ENCODE measurements at places on chromosomes 13 and 19. TPM values are rescaled to one million over a fixed set of nuclear protein-coding genes. Genes with fewer than 3 reads are reported as not detected.

Gene SWSAP1
- 2.1 TPM for total RNA-seq

Gene LHB
- total RNA-seq, result not detected

Gene ZNF667
- 6.0 TPM for total RNA-seq

Gene CGB3
- total RNA-seq, result not detected

Gene CRX
- not detected for total RNA-seq

Gene HSPB6
- 0.49 TPM for total RNA-seq

Gene ARHGAP45
- total RNA-seq, result 1.7 TPM

Gene C1QTNF9
- total RNA-seq, result not detected

Gene RFPL4AL1
- total RNA-seq, result 0.96 TPM

GRCh38 chr13:45141369-45141768 is 21.1 kb downstream of the GTF2F2 start:
- H3K4me1 ChIP-seq, result peaks cover 4% of the 10 kb centered on the region
- peaks cover 2% of the 10 kb centered on the region for H3K27me3 ChIP-seq
- DNase-seq, result no peak
- peaks cover 4% of the 10 kb centered on the region for H3K36me3 ChIP-seq
- H3K4me3 ChIP-seq, result no peak overlapping the region

- H3K36me3 ChIP-seq, result no peaks in the 10 kb centered on the region
- H3K4me1 ChIP-seq, result no peaks in the 10 kb centered on the region
- H3K27me3 ChIP-seq, result no peaks in the 10 kb centered on the region
- H3K27ac ChIP-seq, result no peak overlapping the region
- H3K4me3 ChIP-seq, result no peak overlapping the region
These were observed 32.8 kb downstream of the ELF1 start for GRCh38 chr13:40986101-40986856.

- no peak overlapping the region for H3K4me3 ChIP-seq
- H3K4me1 ChIP-seq, result no peaks in the 10 kb centered on the region
- H3K36me3 ChIP-seq, result no peaks in the 10 kb centered on the region
- no peak overlapping the region for H3K27ac ChIP-seq
- no peak for DNase-seq
- peaks cover 1% of the 10 kb centered on the region for H3K27me3 ChIP-seq
These were observed 1.3 kb downstream of the TNFSF14 start for GRCh38 chr19:6668691-6669090.

GRCh38 chr13:67474115-67474514 is 244.0 kb upstream of the PCDH9 start:
- DNase-seq, result no peak
- H3K27me3 ChIP-seq, result no peaks in the 10 kb centered on the region
- no peak overlapping the region for H3K27ac ChIP-seq

- H3K27me3 ChIP-seq, result peaks cover 6% of the 10 kb centered on the region
- H3K27ac ChIP-seq, result peak overlapping the region; percentile 92
- peaks cover 55% of the 10 kb centered on the region for H3K4me1 ChIP-seq
- H3K4me3 ChIP-seq, result peak overlapping the region; percentile 73
- DNase-seq, result peak; percentile 80
These were observed 5.7 kb downstream of the PAK4 start for GRCh38 chr19:39131255-39131755.

GRCh38 chr19:10419646-10420443 is 493 bp upstream of the PDE4A start:
- H3K4me1 ChIP-seq, result peaks cover 25% of the 10 kb centered on the region
- DNase-seq, result peak; percentile 75
- peak overlapping the region; percentile 72 for H3K27ac ChIP-seq
- peaks cover 33% of the 10 kb centered on the region for H3K27me3 ChIP-seq

GRCh38 chr19:28377077-28377476 is 835.9 kb downstream of the UQCRFS1 start:
- H3K4me1 ChIP-seq, result peaks cover 2% of the 10 kb centered on the region
- H3K27ac ChIP-seq, result no peak overlapping the region
- no peak overlapping the region for H3K4me3 ChIP-seq

- no peaks in the 10 kb centered on the region for H3K36me3 ChIP-seq
- no peak overlapping the region for H3K4me3 ChIP-seq
- peaks cover 2% of the 10 kb centered on the region for H3K27me3 ChIP-seq
- no peaks in the 10 kb centered on the region for H3K4me1 ChIP-seq
- DNase-seq, result no peak
These were observed 257.9 kb downstream of the COG6 start for GRCh38 chr13:39913339-39913738.

DNA sequence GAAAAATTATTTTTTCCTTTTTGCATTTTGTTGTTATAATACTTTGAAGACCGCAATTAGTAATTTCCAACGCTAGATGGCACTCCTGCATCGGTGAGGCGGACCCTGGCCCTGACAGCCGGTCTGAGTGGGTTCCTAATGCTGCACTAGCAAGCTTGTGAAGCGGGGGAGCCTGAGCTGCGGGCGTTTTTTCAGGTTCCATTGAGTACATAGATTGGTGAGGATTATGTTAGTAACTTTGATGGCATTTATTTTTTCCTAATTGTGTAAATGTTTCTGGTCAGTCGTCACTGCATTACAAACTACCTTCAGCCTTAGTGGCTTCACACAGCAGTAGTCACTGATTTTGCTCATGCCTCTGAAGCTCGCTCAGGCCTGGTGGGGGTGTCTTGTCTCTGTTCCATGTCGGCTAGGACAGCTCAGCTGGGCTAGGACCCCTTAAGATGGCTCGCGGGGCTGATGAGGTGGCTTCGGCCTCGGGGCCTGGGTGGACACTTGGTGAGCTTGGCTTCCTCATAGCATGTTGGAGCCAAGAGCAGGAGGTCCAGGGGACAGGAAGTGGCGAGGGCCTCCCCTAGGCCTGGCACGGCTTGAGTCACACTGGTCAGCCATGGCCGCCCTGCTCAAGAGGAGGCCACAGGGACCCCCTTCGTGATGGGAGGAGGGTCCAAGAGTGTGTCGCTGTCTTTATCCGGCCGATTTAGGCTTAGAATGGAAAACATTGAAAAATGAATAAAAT is 25.0 kb downstream of the ERCC5 start:
- DNase-seq, result peak; percentile 71
- H3K27ac ChIP-seq, result no peak overlapping the region
- no peaks in the 10 kb centered on the region for H3K36me3 ChIP-seq
- no peaks in the 10 kb centered on the region for H3K27me3 ChIP-seq

DNA sequence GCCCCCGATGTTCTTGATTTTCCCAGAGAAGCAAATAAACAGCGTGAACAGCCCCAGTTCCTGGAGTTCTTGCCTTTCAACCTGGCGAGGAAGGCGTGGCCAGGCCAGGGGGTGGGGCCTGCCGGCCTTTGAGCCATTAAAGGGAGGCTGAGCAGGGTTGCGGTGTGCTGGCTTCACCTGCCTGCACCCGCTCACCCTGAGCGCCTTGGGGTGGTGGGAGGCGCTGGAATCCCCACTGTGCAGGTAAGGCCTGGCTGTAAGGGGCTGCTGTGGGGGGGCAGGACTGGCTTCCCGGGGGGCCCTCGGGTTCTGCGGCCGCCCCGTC is 2.7 kb upstream of the MISP start:
- no peak overlapping the region for H3K4me3 ChIP-seq
- DNase-seq, result no peak
- H3K27ac ChIP-seq, result no peak overlapping the region
- H3K4me1 ChIP-seq, result peaks cover 4% of the 10 kb centered on the region
- peaks cover 10% of the 10 kb centered on the region for H3K27me3 ChIP-seq

- H3K27me3 ChIP-seq, result no peaks in the 10 kb centered on the region
- H3K4me3 ChIP-seq, result no peak overlapping the region
- no peaks in the 10 kb centered on the region for H3K36me3 ChIP-seq
- H3K4me1 ChIP-seq, result peaks cover 3% of the 10 kb centered on the region
- no peak overlapping the region for H3K27ac ChIP-seq
These were observed 704.4 kb upstream of the PCDH20 start for GRCh38 chr13:62119739-62120700.

GRCh38 chr13:44280456-44280855 is 93.2 kb upstream of the SERP2 start:
- no peak overlapping the region for H3K27ac ChIP-seq
- H3K4me3 ChIP-seq, result no peak overlapping the region
- no peak for DNase-seq
- H3K27me3 ChIP-seq, result peaks cover 3% of the 10 kb centered on the region

DNA sequence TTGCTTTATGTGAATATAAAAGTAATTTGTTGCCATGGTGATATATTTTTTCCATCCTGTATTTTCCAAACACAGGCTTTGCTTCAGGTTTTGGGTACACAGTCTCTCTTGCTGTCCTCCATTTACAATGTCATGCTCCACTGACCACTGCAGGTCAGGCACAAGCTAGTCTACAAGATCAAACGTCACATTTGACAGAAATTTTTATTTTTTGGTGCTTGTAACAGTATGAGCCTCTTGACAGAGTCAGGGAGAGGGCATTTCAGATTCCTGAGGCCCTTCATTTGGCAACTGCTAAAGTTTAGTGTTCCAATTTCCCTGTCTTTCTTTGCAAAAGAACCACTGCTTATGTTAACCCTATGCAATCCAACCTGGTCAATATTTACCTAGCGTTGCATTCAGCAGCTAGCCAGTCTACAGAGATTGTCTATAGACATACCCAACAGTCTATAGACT is 175.0 kb downstream of the RFC3 start:
- no peaks in the 10 kb centered on the region for H3K4me1 ChIP-seq
- no peak overlapping the region for H3K27ac ChIP-seq
- H3K4me3 ChIP-seq, result no peak overlapping the region
- H3K36me3 ChIP-seq, result no peaks in the 10 kb centered on the region
- no peak for DNase-seq
- H3K27me3 ChIP-seq, result no peaks in the 10 kb centered on the region

GRCh38 chr13:27183561-27184147 is 12.0 kb upstream of the USP12 start:
- no peak for DNase-seq
- H3K27me3 ChIP-seq, result peaks cover 2% of the 10 kb centered on the region
- no peak overlapping the region for H3K4me3 ChIP-seq
- peaks cover 1% of the 10 kb centered on the region for H3K4me1 ChIP-seq
- H3K36me3 ChIP-seq, result no peaks in the 10 kb centered on the region

DNA sequence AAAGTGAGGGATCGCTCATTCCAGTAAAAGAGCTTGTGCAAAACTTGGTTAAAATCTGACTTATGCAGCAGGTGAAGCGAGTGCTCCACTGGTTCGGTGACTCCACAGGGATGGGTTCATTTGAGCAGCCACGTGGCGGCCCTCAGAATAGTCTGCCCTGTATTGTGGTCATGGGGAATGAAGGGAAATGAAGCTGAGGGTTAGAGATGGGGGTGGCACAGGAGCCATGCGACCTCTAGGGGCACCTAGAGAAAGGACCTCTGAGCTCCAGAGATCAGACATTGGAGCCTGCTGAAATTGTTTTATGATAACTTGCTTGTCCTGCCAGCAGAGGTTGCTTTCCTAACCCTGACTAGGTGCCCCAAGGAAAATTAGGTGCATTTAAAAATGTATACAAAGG is 26.6 kb downstream of the CBY2 start:
- no peaks in the 10 kb centered on the region for H3K36me3 ChIP-seq
- no peak overlapping the region for H3K27ac ChIP-seq
- peaks cover 4% of the 10 kb centered on the region for H3K4me1 ChIP-seq
- no peak overlapping the region for H3K4me3 ChIP-seq

DNA sequence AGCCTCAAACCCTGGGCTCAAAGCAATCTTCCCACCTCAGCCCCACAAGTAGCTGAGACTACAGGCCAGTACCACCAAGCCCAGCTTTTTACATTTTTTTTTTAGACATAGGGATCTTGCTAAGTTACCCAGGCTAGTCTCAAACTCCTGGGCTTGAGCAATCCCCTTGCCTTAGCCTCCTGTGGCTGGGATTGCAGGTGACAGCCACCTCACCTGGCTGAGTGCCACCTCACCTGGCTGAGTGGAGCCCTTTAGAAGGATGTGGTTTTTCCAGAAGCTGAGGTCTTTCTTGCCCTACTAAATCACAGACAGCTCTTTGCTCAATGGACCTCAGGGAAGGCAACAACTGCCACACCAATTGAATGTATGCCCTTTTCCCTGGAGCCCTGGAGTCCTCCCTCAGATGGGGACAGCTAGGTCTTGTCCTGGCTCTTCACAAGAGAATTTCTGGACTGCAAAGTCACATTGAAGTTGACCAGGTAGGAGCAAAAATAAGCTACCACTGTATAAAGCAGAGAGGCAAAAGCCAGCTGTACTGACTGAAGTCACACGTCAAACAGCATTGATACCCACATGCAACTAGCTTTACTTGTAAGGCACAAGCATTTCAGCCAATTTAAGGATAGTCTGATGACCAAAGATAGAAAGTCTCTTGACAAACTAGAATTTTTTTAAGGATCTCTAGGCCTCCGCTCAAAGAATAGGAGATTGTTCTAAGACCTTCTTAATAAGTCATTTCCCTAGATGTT is 14.0 kb downstream of the PDX1 start:
- no peak overlapping the region for H3K27ac ChIP-seq
- H3K4me1 ChIP-seq, result no peaks in the 10 kb centered on the region
- no peak for DNase-seq
- H3K4me3 ChIP-seq, result no peak overlapping the region
- peaks cover 18% of the 10 kb centered on the region for H3K27me3 ChIP-seq

DNA sequence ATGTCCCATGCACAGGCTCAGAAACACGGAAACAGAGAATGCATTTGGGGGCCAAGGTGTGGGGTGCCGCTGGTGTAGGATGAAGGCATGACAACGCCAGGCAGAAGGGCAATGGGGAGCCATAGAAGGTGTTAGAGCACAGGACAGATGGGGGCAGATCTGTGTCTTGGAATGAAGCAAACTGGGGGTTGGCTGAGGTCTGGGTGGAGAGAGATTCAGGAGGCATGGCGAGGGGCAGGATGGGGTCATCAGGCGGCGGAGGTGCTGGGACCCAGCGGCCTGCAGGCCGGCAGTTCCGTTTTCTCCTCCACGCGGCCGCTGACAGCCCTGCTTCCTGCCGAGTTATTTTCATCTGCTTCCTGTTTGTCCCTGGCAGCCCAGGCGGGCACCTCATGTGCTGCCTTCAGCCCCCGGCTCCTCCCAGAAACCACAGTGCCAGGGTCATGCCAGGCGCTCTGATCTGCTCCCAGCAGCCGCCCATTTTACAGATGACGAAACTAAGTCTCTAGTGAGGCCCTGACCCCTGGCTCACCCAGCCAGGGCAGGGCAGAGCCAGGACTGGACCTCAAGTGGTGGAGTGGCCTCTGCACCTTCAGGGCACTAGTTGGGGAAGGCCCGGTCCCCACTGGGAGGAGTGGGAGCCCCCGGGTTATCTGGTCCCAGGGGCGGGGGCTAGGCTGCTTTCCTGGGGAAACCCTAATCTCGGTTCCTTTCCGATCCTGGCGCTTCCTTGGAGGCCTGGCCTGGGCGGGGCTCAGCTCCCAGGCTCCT is 2.2 kb downstream of the ARHGAP45 start:
- H3K36me3 ChIP-seq, result peaks cover 4% of the 10 kb centered on the region
- H3K4me1 ChIP-seq, result peaks cover 3% of the 10 kb centered on the region
- peaks cover 9% of the 10 kb centered on the region for H3K27me3 ChIP-seq
- H3K27ac ChIP-seq, result no peak overlapping the region

DNA sequence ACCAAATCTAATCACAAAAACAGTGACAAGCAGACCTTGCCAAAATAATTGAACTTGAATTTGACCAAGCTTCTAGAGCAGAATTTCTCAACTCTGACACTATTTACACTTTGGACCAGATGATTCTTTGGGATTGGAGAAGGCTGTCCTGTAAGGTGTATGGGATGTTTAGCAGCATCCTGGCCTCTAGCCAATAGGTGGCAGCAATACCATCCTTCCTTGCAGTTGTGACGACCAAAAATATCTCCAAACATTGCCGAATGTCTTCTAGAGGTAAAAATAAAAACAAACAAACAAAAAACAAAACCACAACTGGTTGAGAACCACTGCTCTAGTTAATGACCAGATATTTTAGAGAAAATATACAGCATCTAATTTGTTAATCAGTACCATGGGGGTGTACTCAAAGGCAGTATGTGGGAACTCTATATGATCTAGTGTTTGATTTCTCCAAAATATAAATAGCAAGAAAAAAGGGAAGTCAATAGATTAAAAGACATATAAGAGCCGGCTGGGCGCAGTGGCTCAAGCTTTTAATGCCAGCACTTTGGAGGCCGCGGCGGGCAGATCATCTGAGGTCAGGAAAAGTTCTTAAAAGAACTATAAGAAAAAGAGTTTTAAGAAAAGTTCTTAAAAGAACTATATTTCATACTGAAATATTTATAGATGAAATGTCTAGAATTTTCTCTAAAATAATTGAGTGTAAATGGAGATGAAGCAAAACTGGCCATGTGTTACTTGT is 60.9 kb upstream of the ZNF527 start:
- H3K27me3 ChIP-seq, result peaks cover 7% of the 10 kb centered on the region
